Stimulated activated CD4-positive, alpha-beta T cell treated with anti-CD3 and anti-CD28 coated beads, Interleukin-15, amount 100 ng/mL, for 48 hours (primary cell): ENCODE measurements at places on chromosomes 4 and X.
A peak's percentile ranks its signal among the peaks of the same experiment; 100 is the strongest.

DNA sequence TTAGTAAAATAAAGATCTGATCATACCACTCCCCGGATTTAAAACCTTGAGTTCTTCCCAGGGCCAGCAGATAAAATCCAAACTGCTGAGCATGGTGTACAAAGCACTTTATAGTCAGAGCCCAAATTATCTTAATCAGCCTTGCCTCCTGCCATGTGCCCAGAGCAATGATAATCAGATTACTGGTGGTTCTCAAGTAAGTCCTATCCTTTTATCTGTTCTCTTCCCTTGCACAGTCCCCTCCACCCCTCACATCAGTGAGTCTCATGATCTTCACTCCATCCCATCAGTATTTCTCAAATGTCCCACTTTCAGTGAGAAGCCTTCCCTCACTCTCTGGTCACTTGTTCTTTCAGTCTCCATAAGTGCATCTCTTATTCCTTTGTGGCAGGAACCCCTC lies 22.7 kb downstream of the INTS6L start:
- no peak for DNase-seq

DNA sequence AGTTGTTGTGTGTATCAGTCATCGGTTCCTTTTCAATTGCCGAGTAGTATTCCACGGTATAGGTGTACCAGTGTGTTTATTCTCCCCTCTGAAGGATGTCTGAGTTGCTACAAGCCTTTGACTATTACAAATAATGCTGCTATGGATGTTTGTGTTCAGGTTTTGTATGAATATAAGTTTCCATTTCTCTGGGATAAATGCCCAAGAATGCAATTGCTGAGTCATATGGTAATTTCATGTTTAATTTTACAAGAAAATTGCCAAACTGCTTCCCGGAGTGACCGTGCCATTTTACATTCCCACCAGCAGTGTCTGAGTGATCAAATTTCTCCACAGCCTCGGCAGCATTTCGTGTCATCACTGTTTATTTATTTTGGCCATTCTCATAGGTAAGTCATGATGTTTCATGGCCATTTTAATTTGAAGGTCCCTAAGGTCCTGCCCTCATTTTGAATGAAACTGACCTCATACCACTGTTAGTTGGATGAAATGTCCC lies 73.9 kb downstream of the IRF2 start:
- no peak for DNase-seq

- DNase-seq: no peak
These were observed 60.3 kb downstream of the BEND2 start for GRCh38 chrX:18160369-18160768.

DNA sequence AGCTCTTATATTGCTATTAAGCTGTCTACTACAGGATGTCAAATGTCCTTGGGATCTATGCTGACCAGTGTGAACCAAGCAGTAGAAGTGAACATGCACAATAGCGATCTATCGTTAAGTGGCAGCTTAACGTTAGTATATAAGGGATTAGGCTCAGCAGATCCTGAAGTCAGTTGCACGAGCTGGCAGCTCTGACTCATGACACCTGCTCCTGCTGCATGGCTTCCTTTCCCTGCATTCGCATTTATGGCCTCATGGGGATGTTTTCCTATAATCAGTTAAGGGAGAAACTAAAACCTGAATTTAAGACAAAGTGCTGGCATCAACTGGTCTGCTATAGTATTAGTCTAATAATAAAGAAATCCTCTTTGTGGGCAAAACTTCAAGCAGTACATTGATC lies 12.7 kb upstream of the MCUB start:
- DNase-seq: no peak

DNA sequence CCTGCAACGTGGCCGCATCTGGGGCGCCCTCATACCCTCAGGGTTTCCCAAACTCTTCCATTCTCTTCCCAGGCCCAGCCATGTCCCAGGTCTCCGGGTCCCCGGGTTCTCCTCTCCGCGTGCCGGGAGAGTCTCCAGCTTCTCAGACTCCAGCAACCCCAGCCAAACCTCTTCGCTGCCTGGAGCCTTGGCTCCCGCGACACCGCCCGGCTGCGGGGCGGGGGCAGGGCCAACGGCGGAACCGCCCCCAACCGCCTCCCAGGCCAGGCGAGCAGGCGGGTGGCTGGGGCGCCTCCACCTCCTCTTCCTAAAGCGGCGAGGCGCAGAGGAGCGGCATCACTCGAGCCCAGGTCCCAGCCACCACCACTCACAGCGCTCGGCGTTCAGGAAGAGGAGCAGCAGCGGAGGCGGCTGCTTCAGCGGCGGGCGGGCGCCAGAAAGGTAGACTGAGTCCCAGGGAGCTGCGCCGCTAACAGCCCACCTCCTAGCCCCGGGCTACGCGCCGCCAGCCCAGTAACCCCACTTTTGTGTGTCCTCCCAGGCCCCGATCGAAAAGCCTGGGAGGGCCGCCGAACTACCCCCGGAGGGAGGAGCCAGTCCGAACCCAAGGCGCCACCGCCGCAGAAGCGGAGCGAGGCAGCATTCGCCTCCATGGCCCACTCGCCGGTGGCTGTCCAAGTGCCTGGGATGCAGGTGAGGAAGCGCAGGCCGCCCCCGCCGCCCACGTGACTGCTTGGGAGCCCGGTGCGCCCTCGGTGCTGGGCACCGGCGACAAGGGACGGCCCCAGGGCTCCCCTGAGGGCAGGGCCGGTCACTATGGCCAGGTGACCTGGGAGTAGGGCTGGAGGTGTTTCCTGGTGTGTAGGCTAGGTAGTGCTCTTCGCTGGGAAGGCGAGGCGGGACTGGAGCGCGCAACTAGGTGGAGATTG lies at the start of gene STK26:
TSS of gene STK26 (plus strand) at position 336 of the 929 bp plus-strand sequence. CDS start at position 652, 316 bp downstream.
- peak; percentile 68 for DNase-seq
